ENCODE measurements at places on chromosomes 2 and 18.

DNA sequence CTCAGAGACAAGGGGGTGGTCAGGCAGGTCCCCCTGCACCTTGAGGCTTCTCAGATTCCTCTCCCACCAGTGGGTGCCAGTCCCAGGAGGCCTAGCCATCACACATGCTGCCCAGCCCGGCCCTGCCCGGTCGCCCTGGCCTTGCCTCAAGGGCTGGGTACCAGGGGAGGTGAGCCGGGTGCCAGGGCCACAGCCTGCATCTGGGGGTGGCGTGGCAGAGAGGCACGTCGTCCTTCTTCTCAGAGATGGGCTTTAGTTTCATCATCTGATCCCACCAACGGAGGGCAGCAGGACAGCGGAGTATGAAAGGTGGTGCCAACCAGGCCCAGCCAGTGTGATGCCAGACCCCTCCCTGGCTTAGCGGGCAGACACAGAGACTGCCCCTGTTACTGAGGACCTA is 161.7 kb downstream of the TFCP2L1 start:
- DNase-seq, result no peak

DNA sequence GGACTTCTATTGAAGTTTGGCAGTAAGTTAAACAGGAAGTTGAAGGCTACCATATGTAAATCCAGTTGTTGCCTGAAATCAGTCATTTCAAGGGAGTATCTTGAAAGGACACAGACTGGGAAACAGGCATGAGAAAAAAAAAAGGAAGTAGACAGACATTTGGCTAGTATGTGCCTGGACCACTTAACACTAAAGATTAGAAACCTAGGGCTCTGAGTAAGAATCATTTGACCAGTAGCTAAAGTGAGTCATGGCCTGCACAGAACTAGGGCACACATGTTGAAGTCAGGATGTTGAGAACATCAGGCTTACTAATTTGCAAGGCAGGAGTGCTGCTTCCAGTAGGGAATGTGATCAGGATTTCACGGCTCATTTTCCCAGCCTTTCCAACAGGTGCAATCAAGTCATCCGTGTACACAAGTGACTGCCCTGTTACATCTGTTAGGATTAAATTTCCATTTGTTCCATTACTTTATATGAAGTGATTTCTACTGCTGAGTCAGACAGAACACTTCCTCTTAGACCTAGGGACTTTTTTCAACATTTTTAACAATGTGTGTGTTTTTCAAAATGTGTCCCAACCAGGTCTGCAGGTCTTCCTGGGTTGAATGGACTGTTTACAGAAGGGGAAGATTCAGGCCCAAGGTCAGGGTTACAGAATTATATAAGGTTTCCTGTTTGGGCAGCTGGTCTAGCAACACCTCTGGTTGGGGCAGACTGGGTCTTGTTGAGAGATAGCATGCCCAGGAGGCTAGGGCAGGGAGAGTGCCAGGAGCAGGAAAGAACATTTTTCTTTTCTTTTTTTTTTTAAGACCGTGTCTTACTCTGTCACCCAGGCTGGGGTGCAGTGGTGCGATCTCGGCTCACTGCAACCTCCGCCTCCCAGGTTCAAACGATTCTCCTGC is 145.6 kb downstream of the TGIF1 start:
- peak; percentile 39 for DNase-seq

- no peak for DNase-seq
Measured at GRCh38 chr2:14628901-14629300, 3.6 kb upstream of the LRATD1 start.

- no peak for DNase-seq
Measured at GRCh38 chr2:96964221-96964905, 22.0 kb downstream of the FAM178B start.

DNA sequence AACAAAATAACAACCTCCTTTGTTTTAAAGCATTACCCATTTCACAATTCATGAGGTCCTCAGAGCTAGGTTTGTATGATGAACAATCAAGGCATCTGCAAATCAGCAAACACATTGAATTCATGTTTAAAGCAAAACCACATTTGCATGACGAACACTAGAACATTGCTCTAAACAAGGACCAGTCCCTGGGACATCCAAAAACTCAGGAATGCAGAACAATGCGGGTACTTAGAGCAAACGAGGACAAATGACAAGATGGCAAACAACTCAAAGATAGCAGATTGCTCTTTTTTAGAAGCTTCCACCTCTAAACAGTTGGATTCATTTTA is 45.7 kb upstream of the RALBP1 start:
- no peak for DNase-seq

Data from CD4-positive, alpha-beta T cell treated with Interleukin-1 beta for 1 hour (primary cell).